Stimulated activated CD4-positive, alpha-beta T cell treated with anti-CD3 and anti-CD28 coated beads, Interleukin-15, amount 100 ng/mL, for 1 hour (primary cell): ENCODE measurements at places on chromosomes 2 and 18.

- DNase-seq, result no peak
Observed at GRCh38 chr18:27645929-27646328, 460.8 kb upstream of the CHST9 start.

DNA sequence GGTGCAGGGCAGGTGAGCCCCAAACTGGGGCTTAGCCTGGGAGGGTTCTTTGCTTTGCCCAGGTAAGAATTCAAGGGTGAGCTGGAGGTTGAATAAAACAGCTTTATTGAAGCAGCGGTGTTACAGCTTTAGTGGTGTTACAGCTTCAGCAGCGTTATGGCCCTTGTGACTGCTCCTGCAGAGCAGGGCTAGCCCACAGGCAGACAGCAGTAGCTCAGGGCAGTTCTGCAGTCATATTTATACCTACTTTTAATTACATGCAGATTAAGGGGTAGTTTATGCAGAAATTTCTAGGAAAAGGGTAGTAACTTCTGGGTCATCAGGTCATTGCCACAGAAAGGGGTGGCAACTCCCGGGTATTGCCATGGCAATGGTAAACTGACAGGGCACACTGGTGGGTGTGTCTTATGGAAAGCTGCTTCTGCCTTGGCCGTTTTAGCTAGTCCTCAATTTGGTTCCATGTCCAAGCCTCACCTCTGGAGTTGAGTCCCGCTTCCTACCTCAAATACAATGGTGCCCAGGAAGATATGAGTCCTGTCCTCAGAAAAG is 78.2 kb downstream of the THNSL2 start:
- no peak for DNase-seq

- no peak for DNase-seq
Observed at GRCh38 chr2:219598308-219599078, 836 bp downstream of the STK11IP start.

DNA sequence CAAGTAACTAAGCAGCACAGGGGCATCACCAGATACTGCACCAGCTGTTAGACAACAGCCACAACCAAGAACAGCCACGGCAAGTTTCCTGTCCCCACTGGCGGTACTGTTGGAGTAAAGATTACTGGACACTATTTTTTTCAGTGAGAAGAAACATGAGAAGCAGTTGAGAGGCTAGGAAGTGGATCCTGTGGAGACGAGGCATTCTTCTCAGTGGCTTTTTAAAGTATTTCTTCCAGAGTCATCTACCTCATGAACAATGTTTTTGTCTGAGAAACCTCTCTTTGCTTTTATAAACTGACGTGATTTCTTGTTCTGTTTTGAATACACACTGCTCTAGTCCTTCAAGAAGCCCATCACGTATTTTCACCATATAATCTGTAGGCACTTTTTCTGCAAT is 18.8 kb downstream of the TM4SF20 start:
- no peak for DNase-seq

GRCh38 chr2:196176142-196176738 is 4.9 kb upstream of the STK17B start:
- peak; percentile 77 for DNase-seq

- no peak for DNase-seq
Observed at GRCh38 chr2:157480182-157480961, 36.5 kb upstream of the CYTIP start.

DNA sequence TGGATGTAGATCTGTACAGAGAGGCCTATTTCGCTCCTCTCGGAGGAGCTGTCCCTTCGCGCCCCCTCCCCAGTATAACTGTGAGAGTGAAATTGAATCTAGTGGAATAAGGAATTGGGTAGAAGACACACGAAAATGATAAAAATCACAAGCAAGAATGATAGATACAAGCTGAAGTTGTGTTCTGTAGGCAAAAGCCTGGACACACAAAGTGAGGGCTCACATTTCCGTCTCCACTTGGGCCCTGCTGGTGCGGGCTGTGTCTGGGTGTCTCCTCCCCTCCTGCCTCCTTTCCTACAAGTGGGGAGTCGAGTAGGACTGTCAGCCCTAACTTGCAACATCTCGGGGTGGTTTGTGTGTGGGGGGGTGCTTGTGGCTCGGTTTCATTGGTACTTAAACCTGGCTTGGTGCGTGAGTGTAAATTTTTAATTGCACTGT is 457 bp upstream of the SP9 start:
- no peak for DNase-seq

- no peak for DNase-seq
Observed at GRCh38 chr18:42914476-42914875, 201.0 kb downstream of the RIT2 start.

GRCh38 chr2:158391876-158392275 is 64.7 kb downstream of the CCDC148 start:
- DNase-seq, result no peak

DNA sequence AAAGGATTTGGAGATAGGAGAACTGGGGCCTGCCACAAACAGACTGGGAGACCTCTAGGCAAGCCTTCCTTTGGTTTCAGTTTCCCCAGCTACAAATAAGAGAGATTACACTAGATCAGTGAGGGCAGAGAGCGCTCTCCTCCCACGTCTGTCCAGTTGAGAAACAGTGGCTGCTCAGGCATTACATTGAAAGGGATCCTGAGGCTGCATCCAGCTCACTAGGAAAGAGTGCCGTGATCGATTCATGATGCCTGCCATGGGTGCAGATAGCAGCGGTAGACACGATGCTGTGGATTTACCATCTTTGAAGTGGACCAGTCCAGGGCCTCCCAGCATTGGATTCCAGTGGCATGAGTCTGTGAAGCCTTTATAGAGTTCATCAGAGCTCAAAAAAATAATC is 62.6 kb downstream of the EN1 start:
- DNase-seq, result no peak

GRCh38 chr18:62524440-62525200 is 1.8 kb downstream of the ZCCHC2 start:
- DNase-seq, result peak; percentile 52

- DNase-seq, result no peak
Observed at GRCh38 chr2:45889053-45889452, 237.6 kb downstream of the PRKCE start.

DNA sequence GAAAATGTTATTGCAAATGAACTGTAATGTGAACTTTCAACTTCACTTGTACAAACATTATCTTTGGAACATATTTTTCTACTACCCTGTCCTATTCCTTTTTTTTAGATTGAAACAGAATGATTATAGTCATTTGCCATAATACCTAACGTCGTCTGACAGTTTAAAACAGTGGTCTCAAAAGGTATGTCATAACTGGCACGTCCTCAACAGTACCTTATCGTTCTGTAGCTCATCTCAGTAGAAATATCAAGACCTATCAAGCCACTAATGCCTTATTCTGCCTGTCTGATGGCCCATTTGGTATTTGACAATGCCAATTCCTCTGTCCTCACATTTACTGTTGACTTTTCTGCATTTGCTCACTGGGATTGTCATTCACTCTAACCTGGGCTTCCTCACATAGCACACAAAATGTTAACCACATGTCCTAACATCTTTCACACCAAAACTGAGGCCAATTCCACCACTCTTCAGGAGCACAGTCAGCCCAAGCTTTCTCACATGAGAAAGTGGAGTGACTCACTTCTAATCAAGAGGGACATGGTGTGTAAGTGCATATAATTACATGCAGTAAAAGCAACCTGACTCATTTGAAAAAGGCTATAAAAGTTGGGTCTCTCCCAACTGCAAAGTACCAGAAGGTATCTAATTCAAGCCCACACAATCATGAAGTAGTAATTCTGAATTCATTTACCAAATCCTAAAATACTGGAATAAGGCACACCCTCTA is 34.8 kb downstream of the DNER start:
- DNase-seq, result no peak

- no peak for DNase-seq
Observed at GRCh38 chr2:10868465-10869314, 43.0 kb upstream of the KCNF1 start.

GRCh38 chr18:79404567-79404910 is 8.8 kb downstream of the NFATC1 start:
- no peak for DNase-seq
